GM10248 (cell line): ENCODE measurements at places on chromosomes 13 and 19.

DNA sequence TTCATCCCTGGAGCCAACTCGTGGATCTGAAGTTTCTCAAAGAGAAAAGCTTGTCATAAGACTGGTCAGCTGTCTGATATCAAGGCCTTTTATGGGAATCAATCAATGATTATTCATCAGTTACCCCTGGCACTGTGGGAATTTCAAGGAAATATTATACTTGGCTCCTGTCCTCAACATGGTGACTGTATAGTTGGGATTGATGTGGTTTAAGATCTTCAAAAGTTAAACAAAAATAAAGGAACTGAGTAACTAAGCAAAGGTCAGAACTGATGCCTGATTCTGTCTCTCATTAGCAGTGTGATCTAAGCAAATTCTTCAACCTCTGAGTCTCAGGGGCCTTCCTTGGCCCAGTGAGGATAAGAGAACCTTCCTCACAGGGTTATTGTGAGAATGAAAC lies 22.2 kb upstream of the SERPINE3 start:
- no peak for DNase-seq

- no peak for DNase-seq
Measured at GRCh38 chr13:52677823-52678222, 25.2 kb downstream of the SUGT1 start.

DNA sequence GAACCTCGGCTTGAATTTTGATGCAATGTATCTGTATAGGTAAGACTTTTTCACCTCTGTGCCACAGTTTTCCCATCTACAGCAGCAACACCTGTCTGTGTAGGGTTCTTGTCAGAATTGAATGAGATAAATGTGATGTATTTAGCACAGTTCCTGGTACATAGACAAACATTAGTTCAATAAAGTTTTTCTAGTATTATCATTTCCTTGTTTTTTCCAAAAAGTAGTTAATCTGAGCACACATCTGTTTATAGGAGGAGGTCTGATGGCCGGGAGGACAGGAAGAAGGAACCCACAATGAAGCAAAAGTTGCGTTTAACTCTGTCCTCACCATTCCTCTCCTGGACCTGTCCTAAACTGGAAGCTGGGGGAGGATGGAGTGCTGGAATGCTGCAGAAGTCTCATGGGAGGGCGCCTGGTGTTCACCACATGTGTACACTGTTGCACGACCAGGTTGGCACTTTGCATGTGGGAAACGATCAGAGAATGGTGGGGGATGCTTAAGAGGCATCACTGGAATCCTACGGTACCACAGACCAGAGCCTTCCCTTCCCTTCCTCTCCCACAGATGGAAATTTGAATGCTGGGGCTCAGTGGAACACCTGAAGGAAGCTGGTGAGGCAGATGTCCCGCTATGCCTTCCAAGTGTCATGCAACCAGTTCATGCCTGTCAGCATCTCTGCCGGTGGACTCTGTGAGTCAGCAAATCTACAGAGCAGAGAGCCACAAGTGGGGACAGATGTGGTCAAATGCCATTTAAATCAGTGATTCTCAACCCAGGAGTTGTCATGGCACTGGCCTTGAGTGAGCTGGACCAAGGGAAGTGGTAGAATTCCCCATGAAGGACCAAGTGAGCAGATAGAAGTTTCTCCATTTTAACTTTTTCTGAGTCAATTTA lies 315.6 kb downstream of the DLEU7 start:
- no peak for DNase-seq

DNA sequence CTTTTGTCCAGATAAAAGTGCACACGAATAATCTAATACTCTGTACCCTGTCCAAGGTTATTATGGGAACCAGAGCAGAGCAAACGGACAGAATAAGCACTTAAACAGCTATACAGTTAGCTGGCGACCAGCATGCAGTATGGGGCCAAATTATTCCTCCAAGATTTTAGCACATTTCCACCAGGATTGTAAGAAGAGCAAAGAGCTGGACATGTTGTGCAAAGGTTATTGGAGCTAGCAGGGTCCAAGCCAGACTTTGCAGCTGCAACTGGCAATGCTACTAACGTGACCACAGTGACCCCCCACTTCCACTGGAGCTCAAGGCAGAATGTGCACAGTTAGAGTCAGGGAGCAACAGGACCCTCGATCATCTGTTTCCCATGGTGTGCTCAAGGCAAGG lies 89.9 kb downstream of the COL4A1 start:
- no peak for DNase-seq

GRCh38 chr13:78376033-78376432 lies 227.3 kb downstream of the POU4F1 start:
- no peak for DNase-seq

DNA sequence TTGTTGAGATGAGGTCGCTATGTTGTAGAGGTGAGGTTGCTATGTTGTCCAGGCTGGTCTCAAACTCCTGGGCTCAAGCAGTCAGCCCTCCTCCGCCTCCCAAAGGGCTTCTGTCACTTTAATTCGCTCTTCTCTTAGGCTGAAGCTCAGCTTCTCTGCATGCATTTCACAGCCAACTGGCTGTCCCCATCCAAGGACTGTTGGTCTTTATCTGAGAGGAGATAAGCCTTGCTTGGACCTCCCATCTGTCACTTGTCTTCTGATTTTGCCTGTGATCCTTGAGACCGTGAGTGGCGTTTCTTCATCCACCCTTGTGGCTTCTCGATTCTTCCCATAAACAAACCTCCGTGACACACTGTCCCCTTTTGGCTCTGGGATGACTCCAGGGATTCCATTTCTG lies 24.4 kb downstream of the CERS1 start:
- DNase-seq = no peak

- DNase-seq = no peak
Measured at GRCh38 chr13:33172400-33172799, 113.2 kb downstream of the STARD13 start.

- DNase-seq = no peak
Measured at GRCh38 chr13:34247596-34247995, 429.6 kb downstream of the RFC3 start.

DNA sequence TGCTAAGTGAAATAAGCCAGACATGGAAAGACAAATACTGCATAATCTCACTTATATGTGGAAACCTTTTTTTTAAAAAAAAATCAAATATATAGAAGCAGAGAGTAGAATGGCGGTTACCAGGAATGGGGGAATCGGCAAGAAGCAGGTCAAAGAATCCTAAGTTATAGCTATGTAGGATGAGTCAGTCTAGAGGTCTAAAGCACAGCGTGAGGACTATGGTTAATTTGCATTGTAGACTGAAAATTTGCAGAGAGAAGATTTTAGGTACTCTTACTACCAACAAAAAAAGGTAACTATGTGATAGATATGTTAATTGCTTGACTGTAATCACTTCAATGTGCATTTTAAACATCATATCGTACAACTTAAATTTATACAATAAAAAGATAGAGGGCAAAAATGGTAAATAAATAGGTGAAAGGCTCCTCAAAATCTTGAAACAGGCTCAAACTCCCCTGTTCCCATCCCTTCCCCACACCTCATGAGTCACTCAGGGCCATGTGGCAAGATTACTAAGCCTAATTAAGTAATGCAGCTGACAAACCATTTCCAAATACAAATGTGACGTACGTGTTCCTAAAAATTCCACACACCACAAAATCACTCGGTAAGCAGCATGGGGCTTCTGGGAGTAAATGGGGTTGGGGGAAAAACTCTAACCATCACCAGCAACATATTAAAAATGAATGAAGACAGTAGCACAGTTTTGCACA lies 159.0 kb downstream of the USP12 start:
- DNase-seq = no peak

- DNase-seq = peak; percentile 60
Measured at GRCh38 chr19:13861392-13861713, 15.6 kb upstream of the NANOS3 start.

DNA sequence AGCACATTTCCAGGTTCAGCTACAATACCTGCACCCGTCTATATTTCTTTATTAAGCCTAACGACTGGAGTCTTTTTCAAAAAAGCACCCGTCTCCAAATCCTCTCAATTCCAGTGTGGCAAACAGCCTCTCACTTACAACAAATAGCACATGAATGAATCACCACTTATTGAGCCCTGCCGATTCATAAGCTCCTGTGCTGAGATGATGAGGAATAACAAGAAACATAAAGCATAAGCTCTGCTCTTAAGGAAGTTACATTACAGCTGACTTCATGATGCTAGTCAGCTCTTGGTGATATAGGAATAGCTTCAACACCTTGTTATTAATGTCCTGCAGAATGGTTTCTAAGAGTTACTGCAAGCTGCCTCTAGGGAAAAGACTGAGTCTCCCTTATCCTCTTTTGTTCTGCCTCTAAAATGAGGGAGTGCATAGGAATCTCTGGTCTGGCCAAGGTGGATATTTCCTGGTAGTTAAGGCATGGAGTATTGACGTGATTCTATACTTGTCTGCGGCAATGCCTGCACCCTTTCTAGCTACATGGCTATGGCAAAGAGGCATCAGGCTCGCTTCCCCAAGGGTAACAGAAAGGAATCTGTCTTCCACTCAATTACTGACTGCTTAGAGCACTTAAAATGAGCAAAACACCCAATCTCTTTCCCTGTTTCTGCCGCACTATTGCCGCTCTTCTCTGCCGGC lies 195.7 kb downstream of the KLF12 start:
- no peak for DNase-seq

DNA sequence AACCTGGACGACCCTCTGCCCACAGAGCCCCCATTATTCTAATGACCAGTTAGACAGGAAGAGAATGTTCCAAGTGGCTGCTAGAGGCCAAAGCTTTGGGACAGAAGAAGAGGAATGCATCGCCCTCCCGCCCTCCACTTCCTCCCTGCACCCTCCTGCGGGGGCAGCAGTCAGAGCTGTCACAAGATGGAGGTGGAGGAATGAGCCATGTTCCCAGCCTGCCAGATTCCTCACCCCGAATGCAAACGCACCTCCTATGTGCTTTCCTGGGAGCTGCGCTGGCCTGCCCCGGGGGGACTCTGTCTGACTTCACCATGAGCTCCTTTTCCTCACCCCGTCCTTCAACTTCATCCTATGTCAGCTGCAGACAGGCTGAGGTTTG lies 1.7 kb downstream of the YJEFN3 start:
- DNase-seq = no peak

- no peak for DNase-seq
Measured at GRCh38 chr19:14237014-14237941, 31.3 kb upstream of the ADGRL1 start.

GRCh38 chr19:4264812-4265211 lies 14.3 kb upstream of the SHD start:
- no peak for DNase-seq

DNA sequence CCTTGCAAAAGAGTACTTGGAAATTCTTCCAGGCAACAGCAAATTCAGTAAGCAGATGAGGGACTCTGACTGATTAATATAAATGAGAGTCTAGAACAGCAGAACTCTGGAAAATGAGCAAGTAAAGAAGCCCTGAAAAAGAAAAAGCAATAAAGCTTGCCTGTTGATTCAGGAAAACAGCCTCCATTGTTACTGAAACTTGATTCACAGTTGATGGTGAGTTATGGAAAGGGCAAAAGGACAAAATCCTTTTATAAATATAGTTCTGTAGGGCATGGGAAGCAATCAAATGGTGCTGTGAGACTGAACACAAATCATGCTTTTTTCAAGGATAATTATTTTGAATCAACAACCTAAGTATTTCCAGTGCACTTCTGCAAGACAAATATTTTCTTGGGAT lies 67.7 kb downstream of the IRS2 start:
- DNase-seq = no peak

DNA sequence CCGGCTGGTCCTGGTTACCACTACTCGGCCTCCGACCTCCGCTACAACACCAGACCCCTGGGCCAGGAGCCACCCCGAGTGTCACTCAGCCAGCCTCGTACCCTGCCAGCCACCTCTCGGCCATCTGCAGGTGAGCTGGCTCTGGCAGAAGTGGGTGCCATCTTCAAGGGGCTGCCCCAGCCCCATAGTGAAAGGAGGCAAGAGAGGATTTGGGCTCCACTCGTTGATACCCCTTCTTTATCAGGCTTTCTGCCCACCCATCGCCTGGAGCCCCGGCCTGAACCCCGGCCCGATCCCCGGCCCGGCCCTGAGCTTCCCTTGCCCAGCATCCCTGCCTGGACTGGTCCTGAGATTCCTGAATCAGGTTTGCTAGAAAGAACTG lies 7.1 kb downstream of the LTBP4 start:
- no peak for DNase-seq

DNA sequence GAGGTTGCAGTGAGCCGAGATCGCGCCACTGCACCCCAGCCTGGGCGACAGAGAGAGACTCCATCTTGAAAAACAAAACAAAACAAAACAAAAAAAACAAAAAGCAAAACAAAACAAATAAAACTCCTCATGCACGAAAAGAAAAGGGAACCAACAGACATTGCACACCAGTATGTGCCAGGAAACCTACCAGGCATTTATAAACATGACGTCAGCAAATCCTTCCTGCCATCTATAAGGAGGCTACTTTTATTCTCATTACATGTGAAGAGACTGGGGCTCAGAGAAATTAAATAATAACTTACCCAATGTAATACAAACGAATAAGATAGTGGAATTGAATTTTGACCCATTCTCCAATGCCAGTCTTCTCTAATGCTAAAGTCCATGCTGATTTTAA lies 197.2 kb downstream of the NUFIP1 start:
- no peak for DNase-seq

GRCh38 chr13:32423592-32423991 lies 4.3 kb downstream of the N4BP2L1 start:
- DNase-seq = no peak

GRCh38 chr19:51784922-51785690 lies 9.9 kb upstream of the FPR3 start:
- DNase-seq = peak; percentile 16

GRCh38 chr13:37636701-37637100 lies 38.1 kb upstream of the POSTN start:
- no peak for DNase-seq

- DNase-seq = no peak
Measured at GRCh38 chr13:94710065-94710781, 2.1 kb downstream of the SOX21 start.

- DNase-seq = no peak
Measured at GRCh38 chr13:44401577-44401976, 28.0 kb downstream of the SERP2 start.

DNA sequence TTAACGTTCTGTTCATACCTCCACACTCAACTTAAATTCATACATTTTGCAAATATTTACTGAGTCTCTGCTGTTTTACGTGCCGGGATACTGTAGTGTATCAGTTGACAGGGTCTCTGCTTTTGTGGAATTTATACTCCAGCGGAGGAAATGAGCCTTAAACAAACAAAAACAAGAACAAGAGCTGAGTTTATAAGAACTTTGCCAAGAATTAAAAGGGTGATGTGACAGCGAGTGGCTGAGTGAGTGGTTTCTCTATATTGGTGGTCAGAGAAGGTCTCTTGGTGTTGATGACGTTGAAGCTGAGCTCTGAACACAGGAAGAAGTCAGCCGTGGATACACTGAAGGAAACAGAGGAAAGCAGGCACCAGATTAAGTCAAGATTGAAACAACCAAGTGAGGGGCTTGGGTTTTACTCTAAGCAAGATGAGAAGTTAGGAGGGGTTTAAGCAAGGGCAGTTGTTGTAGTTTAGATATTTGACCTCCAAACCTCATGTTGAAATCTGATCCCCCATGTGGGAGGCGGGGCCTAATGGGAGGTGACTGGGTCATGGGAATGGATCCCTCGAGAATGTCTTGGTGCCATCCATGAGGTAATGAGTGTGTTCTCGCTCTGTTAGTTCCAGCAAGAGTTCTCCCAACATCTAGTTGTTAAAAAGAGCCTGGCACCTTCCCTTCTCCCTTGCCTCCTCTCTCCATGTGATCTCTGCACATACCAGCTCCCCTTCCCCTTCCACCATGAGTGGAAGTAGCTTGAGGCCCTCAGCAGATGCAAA lies 248.3 kb downstream of the DCLK1 start:
- DNase-seq = no peak

- DNase-seq = no peak
Measured at GRCh38 chr13:44543369-44543768, 32.8 kb downstream of the TSC22D1 start.
